Esophagus mucosa (tissue), 1 donor: ENCODE measurements at places on chromosomes 3 and 15.

- no peak for ATAC-seq
Measured at GRCh38 chr15:56468401-56468800, 3.5 kb upstream of the MNS1 start.

DNA sequence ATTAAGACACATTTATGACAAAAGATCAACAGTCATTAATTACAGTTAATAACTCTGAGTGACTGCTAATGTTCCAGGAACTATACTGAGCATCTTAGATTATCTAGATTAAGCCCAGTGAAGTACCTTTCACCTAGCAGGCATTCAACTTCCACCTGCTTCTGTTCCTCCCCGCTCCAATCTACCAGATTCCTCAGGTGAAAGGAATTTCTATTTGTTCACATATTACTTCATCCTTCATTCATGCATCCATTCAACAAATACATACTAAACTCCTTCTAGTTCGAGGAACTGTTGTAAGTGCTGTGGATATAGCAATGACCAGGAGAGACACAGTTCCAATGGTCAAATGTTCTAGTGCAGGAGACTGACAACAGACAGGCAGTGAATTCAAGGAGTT is 139.3 kb downstream of the FILIP1L start:
- ATAC-seq = peak; percentile 17

GRCh38 chr3:18747383-18747782 is 322.2 kb upstream of the SATB1 start:
- ATAC-seq = no peak

DNA sequence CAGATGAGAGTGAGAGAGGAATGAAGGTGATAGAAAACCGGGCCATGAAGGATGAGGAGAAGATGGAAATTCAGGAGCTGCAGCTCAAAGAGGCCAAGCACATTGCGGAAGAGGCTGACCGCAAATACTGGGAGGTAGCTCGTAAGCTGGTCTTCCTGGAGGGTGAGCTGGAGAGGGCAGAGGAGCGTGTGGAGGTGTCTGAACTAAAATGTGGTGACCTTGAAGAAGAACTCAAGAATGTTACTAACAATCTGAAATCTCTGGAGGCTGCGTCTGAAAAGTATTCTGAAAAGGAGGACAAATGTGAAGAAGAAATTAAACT is 88.9 kb downstream of the EOMES start:
- peak; percentile 58 for ATAC-seq

DNA sequence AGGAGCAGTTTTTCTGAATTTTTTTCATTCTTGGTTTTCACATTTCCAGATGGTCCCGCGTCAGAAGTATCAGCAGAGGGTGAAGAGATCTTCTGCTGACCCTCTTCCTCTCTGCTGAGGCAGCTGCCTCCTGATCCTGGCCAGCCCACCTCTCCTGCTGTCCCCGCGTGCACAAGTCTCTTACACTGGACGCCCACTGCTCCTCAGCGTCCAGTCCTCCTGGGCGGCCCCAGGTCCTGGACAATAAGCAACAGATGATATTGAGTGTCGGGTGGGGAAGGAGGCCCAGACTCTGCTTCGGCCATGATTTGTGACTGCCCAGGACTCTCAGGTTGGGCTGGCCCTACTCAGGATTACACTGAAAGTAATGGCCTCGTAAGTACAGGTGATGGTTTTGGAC is 50.1 kb downstream of the KLHL25 start:
- no peak for ATAC-seq

- no peak for ATAC-seq
Measured at GRCh38 chr3:117603097-117603496, 893.5 kb downstream of the TUSC7 start.

GRCh38 chr3:1394188-1394587 is 301.4 kb downstream of the CNTN6 start:
- ATAC-seq = no peak

- ATAC-seq = no peak
Measured at GRCh38 chr15:42160136-42160535, 3.7 kb upstream of the PLA2G4F start.

GRCh38 chr15:74443100-74443909 is 9.5 kb upstream of the SEMA7A start:
- ATAC-seq = no peak

DNA sequence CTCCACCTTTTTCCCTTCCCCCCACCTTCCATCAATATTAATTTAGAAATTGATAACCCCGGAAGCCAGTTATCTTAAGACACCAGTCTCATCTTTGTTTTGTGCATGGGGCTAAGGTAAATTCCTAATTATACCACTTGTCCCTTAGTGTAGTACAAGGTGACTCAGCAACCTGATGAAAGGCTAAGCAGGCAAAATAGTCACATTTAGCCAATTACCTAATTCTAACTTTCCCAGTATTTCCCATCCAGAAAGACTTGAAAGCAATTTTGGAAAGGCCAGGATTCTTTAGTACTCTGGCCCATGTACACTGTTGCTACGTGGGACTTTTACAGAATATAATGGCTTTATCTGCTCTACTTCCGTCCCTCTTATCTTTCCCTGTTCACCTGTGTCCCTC is 72.6 kb downstream of the SETD5 start:
- ATAC-seq = no peak

- ATAC-seq = peak; percentile 77
Measured at GRCh38 chr3:34212175-34212574, 413.7 kb downstream of the PDCD6IP start.

DNA sequence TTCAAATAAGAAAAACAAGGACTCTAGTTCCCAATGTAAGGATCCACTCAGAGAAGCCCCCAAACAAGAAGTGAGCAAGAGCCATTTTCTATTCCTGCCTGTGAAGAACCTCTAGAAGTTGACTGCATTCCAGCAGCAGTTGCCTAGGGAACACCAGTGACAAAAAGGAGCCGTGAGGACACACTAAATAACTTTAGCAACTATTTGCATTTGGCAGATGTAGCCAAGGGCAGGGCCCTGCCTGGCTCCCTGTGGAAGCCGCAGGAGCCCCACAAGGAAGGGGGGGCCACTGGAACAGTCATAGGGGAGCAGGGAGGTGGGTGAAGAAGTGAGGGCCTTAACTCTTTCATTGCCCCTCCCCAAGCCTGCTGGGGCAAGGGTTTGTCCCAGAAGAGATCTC is 470.2 kb upstream of the PROK2 start:
- ATAC-seq = peak; percentile 41
